Hippocampal formation (tissue), 2 donors: ENCODE measurements at places on chromosomes 13 and 19.
A peak's percentile ranks its signal among the peaks of the same experiment; 100 is the strongest.

GRCh38 chr13:99307247-99307646, at the start of gene GPR183:
Gene GPR183, minus strand, starts transcription at chr13:99307399. Its CDS starts 11,254 bp downstream, at chr13:99296145.
- DNase-seq, result no peak

GRCh38 chr13:26664286-26664685, 96.3 kb downstream of the GPR12 start:
- no peak for DNase-seq

DNA sequence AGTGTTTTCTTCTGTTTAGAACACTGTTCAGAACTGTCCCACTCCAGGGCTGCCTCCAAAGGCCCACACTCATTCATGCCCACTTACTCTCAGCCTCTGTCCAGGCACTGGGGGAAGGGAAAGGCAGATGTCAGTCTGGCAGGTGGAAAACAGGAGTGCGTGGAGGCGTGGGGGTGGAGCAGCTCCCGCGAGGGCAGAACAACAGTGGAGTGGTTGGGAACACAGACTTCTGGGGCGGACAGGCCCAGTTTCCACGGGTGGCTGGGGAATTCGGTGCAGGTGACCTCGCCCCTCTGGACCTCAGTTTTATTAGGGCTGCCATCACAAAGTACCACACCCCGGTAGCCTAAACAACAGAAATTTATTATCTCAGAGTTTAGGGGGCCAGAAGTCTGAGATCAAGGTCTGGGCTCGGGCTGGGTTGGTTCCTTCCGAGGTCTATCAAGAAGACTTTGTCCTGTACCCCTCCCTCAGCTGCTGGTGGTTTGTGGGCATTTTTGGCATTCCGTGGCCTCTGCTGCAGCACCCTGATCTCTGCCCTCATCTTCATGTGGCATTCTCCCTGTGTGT, 59.7 kb downstream of the SIPA1L3 start:
- no peak for DNase-seq

GRCh38 chr19:46678110-46678732, 17.2 kb upstream of the DACT3 start:
- no peak for DNase-seq

DNA sequence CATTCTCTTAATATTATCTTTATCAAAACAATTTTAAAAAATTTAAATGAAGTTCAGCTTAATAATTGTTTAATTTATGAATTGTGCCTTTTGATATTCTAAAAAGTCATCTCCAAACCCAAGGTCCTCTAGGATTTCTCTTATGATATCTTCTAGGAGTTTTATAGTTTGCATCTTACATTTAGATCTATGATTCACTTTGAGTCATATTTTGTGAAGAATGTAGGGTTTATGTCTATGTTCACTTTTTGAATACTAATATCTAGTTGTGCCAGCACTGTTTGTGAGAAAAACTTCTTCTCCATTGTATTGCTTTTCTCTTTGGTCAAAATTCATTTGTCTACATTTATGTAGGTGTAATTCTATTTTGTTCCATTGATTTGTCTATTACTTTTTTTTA, 1068.4 kb upstream of the SPRY2 start:
- DNase-seq, result no peak

DNA sequence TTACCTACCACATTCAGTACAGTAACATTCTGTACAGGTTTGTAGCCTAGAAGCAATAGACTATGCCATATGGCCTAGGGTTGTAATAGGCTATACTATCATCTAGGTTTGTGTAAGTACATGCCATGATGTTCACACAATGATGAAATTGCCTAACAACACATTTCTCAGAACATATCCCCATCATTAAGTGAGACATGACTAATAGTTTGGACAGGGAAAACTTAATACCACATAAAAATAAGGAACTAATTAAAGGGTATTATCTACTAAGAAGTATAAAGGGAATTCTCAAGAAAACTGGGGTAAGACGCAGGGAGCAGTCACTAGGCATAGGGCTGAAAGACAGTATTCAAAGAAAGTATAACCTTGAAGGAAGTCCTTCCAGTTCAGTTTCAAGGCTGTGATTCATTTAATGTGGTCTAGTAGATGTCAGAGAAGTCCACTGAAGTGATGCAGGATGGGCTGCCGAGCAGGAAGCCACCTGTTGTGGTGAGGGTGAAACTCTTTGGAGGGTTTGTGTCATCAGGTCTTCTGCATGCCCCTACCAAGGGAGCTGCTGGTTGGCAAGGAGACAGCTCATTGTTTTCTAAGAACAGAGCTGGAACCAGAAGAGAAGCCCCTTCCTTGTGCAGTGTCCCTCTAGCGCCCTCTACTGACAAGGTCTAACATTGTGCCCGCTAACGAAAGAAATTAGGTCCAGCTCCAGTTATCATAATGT, 122.9 kb downstream of the OLFM4 start:
- peak; percentile 32 for DNase-seq

DNA sequence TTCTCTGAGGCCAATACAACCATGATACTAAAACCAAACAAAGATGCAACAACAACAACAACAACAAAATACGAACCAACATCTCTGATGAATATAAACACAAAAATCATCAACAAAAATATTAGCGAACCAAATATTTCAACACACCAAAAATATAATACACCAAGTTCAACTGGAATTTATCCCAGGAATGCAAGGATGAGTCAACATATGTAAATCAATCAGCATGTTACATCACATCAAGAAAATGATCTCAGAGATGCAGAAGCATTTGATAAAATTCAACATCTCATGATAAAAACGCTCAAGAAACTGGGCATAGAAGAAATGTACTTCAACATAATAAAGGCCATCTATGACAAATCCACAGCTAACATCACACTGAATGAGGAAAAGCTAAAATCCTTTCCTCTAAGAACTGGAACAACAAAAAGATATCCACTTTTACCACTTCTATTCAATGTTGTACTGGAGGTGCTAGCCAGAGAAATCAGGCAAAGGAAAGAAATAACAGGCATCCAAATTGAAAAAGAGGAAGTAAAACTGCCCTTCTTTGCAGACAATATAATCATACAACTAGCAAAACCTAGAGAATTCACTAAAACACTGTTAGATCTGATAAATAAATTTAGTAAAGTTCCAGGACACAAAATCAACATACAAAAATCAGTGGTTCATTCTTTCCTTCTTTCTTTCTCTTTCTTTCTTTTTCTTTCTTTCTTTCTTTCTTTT, 2448.7 kb upstream of the PCDH20 start:
- DNase-seq, result no peak

GRCh38 chr19:49936549-49936948, 7.2 kb upstream of the NUP62 start:
- DNase-seq, result no peak

DNA sequence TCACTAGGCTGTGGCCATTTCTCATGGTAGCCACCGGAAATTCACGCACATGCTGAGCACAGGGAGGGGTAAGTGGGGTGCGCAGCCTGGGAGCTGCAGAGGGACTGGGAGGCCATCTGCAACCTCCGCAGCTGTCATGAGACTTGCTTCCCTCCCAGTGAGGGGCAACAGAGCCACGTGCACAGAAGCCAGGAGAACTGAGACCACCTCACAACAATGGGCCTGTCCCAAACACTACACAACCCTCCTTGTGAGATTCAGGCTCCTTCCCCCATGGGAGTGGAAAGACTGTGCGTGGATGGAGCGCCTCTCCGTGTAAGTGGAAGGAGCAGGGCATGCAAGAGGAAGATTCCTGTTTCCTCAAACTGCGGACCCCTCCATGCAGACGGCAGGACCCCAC, 8.8 kb downstream of the C3 start:
- DNase-seq, result no peak

- no peak for DNase-seq
Measured at GRCh38 chr19:11363881-11364280, 8.6 kb downstream of the PLPPR2 start.

DNA sequence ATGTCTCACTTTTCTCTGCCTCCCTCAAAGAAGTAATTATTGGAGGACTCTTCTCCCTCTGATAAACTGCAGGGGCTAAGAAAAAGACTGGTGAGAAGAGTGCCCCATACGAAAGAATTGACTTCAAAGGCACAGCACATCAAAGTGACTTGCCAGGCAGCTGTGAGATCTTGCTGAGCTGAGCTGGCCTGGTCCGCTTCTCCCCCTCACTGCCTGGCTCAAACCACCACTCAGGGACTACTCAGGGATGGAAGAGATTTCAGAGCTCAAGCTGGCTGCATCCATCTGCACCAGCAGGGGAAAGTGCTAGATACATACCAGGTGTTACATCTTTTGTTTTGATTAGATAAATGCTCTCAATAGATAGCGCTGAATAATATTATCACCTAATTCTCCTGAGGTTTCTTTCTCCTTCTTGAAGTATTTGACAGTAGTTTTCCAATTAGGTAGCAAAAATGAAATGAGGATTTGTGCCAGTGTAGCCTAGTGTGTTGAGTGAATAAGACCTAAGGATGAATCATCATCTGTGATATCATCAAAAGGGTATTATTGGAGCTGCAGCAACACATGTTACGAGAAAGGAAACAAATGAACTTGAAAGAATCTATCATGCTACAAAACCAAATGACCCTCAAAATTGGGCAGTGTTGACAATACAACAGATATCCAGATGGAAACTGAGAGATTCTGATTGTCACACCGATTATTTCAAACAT, 379.8 kb downstream of the TBC1D4 start:
- no peak for DNase-seq

GRCh38 chr13:113761136-113761535, 2.1 kb downstream of the TMEM255B start:
- DNase-seq, result no peak

GRCh38 chr13:111968336-111969010, 98.5 kb upstream of the SOX1 start:
- no peak for DNase-seq

DNA sequence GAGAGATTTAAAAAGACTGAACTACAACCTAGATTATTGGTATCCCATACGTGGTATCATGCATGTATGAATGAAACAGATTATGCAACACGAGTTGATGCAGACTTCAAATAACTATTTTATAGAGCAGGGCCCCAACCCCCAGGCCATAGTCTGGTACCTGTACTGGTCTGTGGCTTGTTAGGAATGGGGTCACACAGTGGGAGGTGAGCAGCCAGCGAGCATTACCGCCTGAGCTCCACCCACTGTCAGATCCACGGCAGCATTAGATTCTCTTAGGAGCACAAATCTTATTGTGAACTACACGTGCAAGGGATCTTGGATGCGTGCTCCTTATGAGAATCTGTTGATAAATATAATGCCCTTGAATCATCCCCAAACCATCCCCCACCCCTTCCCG, 320.2 kb downstream of the TBC1D4 start:
- no peak for DNase-seq
